Amygdala (tissue), 56 donors: ENCODE measurements at places on chromosomes 4 and X.
A peak's percentile ranks its signal among the peaks of the same experiment; 100 is the strongest.

DNA sequence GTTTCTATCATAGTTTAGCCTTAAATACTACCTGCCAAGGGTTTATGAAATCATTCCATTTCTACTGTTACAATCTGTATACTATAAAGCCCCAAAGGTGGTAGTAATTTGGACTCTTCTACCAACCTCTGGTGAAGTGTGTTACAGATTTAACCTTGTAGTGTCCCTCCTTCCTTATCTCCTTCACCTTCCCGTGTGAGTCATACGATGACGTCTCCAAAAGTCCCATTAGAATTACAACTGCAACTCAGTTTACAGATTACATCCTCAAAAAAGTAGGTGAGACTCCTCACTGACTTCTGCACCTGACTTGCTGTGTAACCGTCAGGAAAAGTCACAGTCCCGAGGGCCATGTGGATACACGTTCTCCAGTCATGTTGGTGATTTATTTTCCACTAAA lies 219.0 kb downstream of the DCTD start:
- no peak for DNase-seq

DNA sequence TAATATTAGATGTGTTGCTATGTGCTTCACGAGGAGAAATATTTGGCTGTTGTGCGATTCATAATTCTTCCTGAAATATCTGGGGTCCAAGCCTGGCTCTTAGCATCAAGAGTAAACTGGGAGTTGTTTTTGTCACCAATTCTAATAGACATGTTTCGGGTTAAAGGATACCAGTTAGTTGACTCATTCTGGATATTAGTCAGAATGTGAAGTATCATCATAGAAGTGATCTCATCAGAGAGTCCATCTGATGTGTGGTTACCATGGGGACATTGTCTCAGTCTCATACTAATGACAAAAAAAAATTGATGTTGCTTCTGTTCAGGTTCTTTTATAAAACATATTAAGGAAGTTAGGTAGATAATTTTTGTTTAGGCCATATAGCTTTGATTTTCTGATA lies 57.2 kb upstream of the MTMR1 start:
- DNase-seq, result no peak

GRCh38 chrX:107710617-107711391 lies 64.8 kb downstream of the TSC22D3 start:
- peak; percentile 7 for DNase-seq

- DNase-seq, result no peak
Observed at GRCh38 chr4:35943606-35944005, 300.7 kb downstream of the ARAP2 start.

- no peak for DNase-seq
Observed at GRCh38 chr4:116926631-116927295, 158.6 kb downstream of the TRAM1L1 start.

GRCh38 chrX:154084449-154085300 lies 12.8 kb downstream of the MECP2 start:
- no peak for DNase-seq

DNA sequence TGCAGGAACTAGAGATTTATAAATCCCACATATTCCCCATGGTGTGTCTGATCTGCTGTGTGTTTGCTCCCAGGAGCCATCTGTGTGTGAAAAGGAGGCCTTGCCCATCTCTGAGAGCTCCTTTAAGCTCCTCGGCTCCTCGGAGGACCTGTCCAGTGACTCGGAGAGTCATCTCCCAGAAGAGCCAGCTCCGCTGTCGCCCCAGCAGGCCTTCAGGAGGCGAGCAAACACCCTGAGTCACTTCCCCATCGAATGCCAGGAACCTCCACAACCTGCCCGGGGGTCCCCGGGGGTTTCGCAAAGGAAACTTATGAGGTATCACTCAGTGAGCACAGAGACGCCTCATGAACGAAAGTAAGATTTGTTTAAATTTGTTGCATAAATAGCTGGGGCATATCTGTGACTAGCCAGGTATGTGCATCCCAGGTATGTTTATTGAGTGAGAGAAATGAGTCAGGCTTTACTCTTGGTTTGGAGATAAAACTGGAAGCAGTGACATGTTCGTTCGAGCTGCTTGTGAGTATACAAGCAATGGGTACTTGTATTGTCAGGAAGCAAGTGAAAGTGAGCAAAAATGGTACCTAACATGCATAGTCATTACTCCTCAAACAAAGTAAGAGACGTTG lies 89.5 kb downstream of the PTTG2 start:
- DNase-seq, result no peak
